Stimulated activated CD4-positive, alpha-beta T cell treated with anti-CD3 and anti-CD28 coated beads, Interleukin-1b, Interleukin-23, amount 100 ng/mL, for 1 hour (primary cell): ENCODE measurements at places on chromosomes 12 and 14.

DNA sequence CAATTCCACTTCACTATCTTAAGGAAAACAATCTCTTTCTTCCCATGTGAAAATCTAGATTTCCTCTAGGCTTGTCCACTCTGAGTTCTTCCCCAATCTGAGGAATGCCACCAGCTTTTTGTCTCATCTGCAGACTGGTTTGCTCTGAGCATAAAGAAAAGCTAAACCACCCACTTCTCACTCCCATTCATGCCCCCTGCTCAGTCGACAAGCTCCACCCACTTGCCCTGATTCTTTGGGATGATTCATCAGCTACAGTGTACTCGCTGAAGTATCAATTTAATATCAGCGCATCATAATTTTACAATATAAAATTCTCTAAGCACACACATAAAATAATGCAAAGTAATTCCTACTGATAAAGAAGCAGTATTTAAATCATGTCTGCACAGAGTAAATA lies 209.1 kb downstream of the GRIN2B start:
- no peak for DNase-seq

- DNase-seq: no peak
Measured at GRCh38 chr12:116502141-116502725, 56.9 kb upstream of the MAP1LC3B2 start.

GRCh38 chr12:42277396-42278127 lies 39.5 kb upstream of the YAF2 start:
- no peak for DNase-seq

DNA sequence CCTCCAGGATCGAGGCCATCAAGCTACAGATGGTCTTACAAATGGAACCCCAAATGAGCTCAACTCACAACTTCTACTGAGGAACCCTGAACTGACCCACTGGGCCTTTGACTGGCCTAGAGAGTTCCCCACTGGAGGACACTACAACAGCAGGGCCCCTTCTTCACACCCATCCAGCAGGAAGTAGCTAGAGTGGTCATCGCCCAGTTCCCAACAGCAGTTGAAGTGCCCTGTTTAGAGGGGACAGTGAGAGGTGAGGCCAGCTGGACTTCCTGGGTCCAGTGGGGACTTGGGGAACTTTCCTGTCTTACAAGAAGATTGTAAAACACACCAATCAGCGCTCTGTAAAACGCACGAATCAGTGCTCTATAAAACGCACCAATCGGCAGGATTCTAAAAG lies 247.9 kb upstream of the BTG1 start:
- no peak for DNase-seq

GRCh38 chr12:97159377-97159776 lies 252.3 kb downstream of the NEDD1 start:
- DNase-seq: no peak

- DNase-seq: no peak
Measured at GRCh38 chr12:88597365-88597764, 17.1 kb upstream of the KITLG start.

- DNase-seq: no peak
Measured at GRCh38 chr12:75742961-75743360, 231.6 kb upstream of the KRR1 start.

- no peak for DNase-seq
Measured at GRCh38 chr12:5525783-5526367, 94.0 kb downstream of the NTF3 start.

DNA sequence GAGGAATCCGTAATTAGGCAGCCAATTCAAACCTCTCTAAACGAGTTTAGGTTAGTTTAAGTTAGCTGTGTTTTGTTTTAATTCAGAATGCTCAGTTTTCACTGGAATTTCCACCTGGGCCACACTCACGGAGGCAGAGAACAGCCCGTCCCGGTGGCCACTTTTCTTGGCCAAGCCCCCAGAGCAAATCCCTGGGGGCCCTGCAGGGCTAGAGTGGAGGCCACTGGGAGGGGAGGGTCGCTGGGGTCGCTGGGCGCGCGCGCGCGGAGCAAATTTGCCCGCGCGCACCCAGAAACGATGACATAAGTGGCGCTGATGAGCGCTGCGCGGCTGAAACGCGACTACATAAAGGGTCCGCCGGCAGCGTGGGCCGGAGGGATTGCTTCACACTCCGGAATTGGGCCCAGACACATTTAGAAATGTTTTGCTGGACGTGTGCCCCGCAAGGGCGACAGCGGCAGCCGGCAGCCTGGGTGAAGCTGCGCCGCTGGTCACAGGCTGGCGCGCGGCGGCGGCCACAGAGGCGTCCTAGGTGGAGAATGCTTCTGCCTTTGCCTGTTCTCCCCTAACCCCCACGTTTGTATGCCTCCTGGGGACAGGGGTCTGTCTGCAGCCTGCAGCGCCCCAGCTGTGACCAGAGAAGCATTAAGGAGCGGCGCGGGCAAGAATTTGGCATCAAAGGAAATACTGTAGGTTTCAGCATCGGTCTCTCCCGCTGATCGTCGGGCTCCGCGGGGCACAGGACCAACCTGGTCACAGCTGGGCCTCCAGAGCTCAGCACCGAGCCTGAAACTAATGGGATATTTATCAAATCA lies 37.9 kb upstream of the TBX5 start:
- no peak for DNase-seq

- no peak for DNase-seq
Measured at GRCh38 chr14:29821242-29821641, 106.4 kb downstream of the PRKD1 start.

DNA sequence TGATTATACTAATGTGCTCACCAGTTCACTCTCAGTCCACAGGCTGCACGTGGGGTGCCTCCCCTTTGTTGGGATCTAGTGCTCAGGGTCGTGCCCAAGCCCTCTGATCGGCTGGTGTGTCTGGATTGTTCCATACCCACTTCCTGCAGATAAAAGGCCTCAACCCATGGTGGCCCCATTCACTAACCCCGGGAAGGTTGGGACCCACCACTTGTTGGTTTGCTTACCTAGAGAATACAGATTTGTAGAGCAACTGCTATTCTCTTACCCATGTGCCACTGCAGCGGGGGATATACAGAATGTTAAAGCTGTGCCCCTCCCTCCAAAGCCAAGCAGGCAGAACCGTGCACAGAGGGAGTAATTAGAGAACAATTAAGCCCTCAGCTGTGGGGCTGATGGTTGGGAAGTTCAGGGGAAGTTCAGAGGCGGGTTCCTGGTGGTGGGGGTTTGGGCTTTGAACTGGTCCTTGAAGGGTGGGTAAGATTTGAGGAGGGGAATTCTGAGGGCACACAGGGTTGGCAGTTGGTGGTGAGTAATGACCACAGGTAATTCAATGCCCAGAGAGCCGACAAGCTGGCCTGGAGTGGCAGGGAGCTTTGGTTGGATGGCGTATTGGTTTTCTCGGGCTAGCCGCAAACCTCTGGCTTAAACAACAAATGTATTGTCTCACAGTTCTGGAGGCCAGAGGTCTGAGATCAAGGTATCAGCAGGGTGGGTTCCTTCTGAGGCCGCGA lies 68.8 kb downstream of the ADCK1 start:
- DNase-seq: no peak

GRCh38 chr12:25071366-25071765 lies 122.5 kb upstream of the BCAT1 start:
- no peak for DNase-seq

DNA sequence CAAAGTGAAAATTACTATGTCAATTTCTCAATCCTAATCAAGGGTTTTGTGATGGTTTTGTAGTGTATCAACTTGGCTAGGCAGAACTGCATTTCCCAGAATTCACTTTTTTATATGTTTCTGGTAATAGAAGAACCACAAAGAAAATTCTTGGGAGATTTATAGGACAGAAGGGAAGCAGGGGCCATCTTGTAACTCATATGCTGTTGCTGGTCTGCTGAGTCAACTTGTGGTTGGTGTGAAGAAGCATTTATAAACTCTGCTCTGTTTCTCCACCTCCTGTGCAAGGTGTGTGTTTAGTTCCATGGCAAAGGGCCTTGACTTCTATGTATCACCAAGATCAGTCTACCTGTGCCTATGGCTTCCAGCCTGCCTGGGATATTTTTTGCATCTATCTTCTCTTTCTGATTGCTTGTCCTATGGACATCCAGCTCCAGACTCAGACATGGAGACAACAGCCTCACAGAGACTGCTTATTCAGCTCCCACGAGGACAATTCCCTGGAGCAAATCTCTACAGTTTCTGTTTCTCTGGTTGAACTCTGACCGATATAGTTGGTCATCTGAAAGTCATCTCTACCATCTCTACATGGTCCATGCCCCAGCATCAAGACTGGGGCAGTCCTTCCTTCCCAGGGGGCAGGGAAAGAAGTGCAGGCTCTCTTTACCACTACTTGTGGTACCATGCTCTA lies 364.3 kb upstream of the DDHD1 start:
- DNase-seq: no peak

DNA sequence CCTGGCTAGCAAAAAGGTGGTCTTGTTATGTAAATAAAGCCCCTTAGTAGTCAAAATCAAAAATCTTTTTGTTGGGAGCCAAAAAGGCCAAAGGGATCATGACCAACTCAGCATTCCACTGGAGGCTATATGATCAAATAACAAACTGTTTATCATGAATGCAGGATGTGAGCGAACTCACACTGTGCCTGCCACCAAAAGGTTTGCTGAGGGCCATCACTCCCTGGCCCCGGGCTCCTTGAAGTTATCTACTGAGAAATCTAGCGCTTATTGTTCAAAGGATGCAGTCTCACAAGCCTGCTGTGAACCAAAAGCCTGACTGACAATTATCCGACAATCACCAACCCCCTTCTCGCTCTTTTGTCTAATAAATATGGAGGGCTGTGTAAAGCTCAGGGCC lies 107.2 kb upstream of the DDHD1 start:
- DNase-seq: no peak

- DNase-seq: no peak
Measured at GRCh38 chr12:65826353-65827171, 2.3 kb downstream of the HMGA2 start.

- DNase-seq: no peak
Measured at GRCh38 chr14:56324454-56324853, 206.2 kb downstream of the PELI2 start.

GRCh38 chr12:130514149-130514551 lies 176.5 kb downstream of the PIWIL1 start:
- no peak for DNase-seq

DNA sequence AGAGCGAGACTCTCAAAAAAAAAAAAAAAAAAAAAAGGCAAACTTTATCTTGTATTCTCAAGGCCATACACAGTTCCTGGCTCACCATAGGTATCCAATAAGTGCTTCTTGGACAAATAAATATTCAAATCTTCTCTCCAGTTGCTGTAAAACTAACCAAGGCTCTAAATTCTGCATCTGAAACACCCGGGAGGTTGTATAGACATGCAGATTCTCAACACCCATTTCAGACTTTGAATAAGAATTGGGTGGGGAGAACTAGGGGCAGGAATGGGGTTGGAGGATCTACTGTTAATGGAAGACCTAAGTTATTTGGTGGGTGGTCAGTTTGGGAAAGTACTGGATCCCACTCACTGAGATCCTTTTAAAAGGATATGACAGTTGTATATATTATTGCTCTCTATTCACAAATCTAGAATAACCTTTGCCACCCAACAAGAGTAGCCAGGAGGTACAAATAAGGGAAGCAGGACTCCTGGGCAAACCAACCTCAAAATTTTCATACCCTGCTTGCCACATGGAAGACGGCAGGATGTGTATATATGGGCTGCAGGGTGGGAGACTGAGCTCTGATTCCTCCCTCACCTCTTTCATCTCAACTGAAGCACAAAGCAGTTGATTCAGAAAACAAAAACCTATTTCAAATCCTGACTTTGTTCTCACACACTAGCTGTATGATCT lies 879 bp downstream of the GDF3 start:
- DNase-seq: no peak

DNA sequence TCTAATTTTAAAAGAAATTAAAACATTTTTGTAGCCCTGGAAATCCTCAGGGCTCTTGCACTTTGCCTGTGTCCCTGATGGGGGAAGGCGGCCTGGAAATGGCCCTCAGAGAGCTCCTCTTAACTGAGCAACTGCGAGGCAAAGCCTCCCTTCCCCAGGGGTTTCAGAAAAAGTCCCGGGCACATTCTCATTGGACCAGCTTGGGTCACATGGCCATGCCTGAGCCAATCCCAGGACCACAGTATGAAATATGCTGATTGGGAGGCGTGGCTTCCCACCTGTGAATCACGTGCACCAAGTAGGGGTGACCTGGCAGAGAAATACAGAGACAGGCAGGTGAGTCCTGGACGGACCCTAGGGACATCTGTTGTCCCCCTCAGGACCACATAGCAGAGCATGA lies 90.4 kb upstream of the SFSWAP start:
- DNase-seq: no peak

- DNase-seq: no peak
Measured at GRCh38 chr14:48580692-48581091, 905.3 kb upstream of the MDGA2 start.

- no peak for DNase-seq
Measured at GRCh38 chr14:102012336-102012735, 48.0 kb downstream of the DYNC1H1 start.

- DNase-seq: no peak
Measured at GRCh38 chr14:73069585-73069984, 11.3 kb downstream of the RBM25 start.

DNA sequence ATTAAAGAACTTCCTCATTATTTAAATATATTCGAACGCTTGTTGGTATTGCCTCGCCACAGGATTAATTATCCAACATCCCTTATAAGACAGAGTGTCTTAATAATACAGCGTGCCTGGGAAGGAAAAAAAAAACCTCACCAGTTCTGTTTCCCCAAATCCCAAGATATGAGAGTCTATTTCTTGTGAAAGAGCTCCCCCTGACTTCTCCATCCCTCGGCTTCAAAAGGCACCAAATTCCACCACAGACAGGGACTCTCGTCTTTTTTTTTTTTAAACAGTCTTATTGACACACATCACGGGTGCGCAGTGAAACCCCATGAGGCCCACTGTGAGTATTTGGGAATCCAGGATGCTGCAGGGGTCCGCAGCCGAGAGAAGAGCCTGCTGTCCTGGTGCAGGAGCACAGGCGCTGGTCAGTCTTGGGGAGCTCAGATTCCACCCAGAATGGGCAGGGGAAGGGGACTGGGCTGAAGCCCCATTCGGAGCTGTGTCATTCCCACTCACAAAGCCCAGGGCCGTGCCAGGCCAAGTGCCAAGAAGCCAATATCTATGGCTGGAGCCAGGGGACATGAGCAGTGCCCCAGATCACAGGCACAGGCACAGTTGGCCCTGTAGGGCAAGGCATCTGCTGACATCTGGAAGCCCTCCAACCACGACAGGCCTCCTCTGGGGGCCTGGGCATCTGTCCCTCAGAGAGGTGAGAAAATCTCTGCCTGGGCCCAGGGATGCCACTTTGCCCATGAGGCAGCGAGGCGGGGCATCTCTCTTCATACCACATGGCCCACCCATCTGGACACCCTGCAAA lies 71.9 kb downstream of the BCL11B start:
- DNase-seq: no peak

DNA sequence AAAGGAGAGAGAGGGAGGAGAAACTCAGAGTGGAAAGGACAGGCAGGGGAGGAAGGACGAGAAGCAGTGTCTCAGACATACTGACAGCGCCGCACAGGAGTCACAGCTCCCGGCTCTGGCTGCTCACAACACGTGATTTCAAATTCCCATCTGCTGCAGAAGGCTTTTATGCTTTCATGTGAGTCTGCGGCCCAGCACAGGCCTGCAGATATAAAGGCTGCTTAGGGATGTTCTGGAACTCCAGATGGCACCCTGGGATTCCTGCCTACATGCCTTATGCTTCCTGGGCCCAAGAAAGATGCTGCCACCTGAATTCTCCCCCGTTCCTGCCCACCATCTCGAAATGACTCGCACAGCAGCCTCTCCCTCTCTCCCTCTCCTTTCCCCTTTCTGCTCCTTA lies 89.6 kb downstream of the NUAK1 start:
- no peak for DNase-seq
